ENCODE measurements at places on chromosomes 13 and 19.

DNA sequence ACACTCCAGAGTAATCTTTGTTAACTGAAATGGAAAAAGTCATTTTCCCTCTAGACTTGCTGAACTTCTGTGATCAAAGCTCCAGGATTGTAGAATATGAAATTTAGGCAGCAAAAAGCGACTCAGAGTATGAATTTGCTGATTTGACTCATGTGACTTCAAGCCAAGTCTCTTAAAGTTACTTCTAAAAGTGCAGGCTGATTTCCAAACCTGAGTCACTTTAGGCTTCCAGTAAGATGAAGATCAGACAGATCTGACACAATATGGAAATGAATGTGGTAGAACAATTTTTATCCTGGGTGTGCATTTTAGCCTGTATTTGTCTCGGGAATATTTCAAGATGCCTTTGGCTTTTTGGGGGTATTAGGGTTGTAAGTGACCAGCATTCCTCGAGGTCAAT, 151.0 kb upstream of the TMTC4 start:
- DNase-seq = no peak

DNA sequence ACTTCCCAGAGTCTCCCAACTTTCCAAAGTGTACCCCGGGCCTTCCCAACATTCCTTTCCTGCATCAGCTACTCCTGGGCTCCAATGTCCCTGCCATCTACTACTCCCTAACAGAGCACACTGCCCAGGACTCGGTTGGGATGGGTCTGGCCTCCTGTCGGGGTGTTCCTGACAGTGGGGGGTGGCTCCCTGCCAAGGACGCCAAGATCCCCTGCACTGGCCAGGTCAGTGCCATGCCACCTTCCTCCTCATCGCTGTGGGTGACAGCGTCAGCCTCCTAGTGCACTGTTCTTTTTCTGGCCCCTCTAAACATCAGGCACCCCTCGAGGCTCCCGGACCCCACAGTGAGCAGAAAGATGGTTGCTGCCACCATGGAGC, 13.8 kb downstream of the EPS15L1 start:
- DNase-seq = no peak

- DNase-seq = no peak
Observed at GRCh38 chr13:46515803-46516202, 37.2 kb upstream of the LRCH1 start.

DNA sequence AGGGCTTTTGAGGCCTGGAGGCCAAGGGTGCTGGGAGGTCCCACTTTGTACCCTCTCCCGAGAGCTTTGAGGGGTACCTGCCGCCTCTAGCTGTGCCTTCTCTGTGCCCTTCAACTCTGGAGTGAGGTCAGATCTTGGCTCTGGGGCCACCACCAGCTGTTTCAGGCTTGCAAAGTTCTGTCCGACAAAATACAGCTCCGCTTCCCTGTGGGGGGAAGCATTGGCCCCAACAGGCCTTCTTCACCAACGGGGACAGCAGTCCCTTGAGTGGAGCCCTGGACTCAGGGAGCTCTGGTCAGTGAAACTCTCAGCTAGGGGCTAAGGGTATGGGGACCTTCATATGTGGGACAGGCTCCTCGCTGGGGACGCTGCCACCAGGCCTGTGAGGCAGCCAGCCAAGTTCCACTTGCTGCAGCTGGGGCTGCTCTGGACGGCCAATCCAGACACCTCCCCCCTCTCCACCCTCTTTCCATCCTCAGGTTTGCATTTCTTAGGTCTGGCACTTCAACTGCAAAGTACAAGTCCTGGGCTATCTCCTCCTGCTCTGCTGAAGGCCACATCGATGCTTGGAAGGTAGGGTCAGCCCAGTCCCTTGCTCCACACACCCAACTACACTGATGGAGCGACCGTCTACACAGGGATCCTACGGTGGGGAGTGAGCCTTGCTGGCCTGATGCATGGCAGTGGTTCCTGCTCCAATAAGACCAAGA, 46.8 kb downstream of the C13orf46 start:
- DNase-seq = no peak

- no peak for DNase-seq
Observed at GRCh38 chr19:34998777-34999497, 1.2 kb upstream of the GRAMD1A start.

GRCh38 chr19:33926306-33926705, 129.6 kb downstream of the KCTD15 start:
- DNase-seq = no peak

DNA sequence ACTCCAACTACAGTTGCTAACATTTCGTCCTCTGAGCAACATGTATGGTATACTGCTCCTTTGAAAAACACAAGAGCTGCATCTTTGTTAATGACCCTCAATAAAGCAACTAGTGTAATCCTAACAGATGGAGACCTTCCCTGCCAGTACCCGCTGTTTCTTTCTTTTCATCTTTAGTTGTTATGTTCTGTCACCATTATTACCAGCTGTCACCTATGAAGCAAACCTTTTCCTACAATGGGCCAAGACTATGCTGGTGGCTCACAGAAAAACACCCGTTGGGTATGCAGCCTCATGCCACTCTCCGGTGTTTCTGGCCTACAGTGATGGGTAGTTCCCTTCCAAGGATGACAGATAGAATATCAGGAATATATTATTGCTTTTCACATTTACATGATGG, 29.7 kb upstream of the CYSLTR2 start:
- DNase-seq = no peak

DNA sequence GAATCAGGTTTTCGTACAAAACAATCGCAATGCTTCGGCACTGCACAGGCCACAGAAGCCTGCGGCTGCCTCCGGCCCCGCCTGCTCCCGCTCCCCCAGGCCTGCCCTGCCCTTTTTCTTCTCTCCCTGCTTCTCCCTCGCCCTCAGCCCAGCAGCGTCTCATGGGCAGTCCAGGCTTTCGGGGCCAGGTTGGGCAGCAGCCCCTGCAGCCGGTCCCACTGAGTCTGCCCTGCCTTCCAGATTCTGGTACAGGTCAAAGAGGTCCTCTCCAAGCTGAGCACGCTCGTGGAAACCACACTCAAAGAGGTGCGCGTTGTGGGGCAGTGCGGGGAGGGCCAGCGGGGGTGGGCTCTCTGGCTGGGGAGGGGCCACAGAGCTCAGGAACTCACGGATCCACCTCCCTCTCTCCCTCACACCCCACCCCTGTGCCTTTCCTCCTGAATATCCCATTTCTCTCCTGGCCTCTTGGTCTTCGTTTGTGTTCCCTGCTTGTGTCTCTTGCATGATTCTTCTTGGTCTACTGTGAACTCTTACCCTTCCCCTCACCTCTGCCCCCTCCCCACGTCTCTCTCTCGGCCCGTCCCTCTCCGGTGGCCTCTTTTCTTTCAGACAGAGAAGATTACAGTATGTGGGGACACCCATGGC, 30.1 kb downstream of the CCDC8 start:
- DNase-seq = no peak

DNA sequence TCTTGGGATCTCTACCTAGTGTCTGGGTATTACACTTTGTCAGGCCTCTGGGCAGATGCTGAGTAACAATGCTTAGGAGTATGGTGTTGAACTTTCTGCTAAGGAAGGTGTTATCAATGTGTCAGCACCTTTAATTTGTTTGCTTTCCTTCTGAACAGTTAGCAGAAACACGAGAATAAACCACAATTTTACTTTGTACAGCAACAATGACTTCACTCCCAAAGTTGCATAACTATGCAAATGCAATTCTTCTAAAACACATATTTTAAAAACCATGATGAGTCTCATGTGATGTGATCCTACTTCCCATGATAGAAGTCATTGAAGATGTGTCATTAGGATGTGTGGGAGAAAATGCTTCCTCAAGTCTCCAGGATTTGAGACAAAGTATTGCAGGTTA, 155.0 kb downstream of the POSTN start:
- no peak for DNase-seq

DNA sequence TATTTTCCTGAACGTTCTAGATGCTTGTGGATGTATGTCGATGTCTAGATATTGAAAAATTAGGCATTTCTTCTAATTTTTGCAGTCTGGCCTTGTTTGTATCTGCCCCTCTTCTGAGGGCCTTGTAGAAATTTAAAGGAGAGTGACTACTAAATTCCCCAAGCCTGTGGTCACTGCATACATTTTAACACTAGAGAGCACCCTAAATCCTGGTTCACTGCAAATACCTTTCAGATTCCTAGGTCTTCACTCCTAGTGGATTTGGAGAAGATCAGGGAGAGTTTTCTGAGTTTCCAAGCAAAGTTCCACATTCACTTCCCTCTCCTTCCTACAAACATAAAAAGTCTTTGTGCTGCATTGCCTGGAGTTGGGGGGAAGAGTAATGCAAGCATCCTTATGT, 1272.5 kb downstream of the OLFM4 start:
- no peak for DNase-seq

GRCh38 chr13:81596224-81596753, 1255.4 kb upstream of the SPRY2 start:
- DNase-seq = no peak

- no peak for DNase-seq
Observed at GRCh38 chr19:4730740-4731171, 7.1 kb upstream of the DPP9 start.

GRCh38 chr13:104111031-104111430, 1044.8 kb upstream of the SLC10A2 start:
- DNase-seq = no peak

GRCh38 chr13:65763811-65764210, 1466.3 kb downstream of the PCDH9 start:
- no peak for DNase-seq

GRCh38 chr13:81051873-81052272, 710.9 kb upstream of the SPRY2 start:
- DNase-seq = no peak

DNA sequence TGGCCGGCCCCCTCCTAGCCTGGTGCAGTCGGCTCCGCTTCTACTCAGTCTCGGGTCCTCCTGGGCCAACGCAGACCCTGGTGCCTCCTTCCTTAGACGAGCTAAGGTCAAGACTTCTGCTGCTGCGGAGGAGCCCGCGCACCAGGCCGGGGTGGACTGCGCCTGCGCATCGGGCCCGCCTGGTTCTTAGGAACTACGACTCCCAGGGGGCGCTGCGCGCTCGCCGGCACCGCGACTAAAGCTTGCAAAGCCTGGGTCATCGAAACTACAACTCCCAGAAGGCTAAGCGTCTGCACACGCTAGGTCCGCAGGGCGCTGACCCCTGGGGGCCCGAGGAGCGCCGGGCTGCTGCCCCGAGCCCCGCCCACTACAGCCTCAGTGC, at the start of gene ZNF835:
ZNF835 (minus strand) TSS at position 145 of the 382 bp plus-strand sequence. CDS start 6,559 bp downstream, outside the sequence.
- no peak for DNase-seq

DNA sequence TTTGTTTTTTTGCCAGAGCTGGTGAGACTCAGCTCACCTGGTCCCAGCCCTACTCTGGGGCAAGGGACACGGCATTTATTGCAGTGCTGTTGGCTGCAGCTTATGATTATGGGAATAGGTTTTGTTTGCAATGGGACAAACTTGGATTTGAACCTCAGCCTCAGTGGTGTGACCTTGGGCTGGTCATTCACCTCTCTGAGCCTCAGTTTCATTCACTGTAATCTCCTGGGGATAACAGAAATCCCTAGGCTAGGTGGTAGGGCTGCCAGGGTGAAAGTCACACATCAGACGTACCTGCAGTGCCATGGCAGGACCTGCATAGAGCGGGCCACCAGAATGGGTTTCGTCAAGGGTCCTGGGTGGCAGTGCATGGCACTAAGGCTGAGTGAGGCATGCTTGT, 73.7 kb upstream of the MEDAG start:
- no peak for DNase-seq

- DNase-seq = no peak
Observed at GRCh38 chr13:99414048-99414995, 87.0 kb upstream of the TM9SF2 start.

GRCh38 chr13:48994706-48995105, 19.0 kb downstream of the FNDC3A start:
- no peak for DNase-seq

DNA sequence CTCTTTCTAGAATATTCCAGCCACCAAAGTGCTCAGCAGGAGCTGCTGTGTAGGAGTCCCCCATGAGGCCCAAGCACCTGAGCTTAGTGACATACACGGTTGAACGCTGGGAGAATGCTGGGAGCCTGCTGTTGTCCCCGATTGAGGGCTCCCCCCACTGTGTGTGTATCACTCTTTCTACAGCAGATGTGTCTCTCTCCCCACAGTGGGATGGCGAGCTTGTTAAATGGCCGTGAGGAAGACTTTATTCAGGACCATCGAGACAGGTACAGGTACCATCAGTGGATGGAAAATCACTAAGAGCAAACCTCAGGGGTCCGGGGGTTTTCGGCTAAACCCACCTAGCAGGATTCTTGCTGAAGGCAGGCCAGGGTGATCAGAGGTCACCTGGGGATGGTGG, 22.7 kb downstream of the EPN1 start:
- no peak for DNase-seq

- DNase-seq = no peak
Observed at GRCh38 chr13:43061496-43062280, 38.3 kb downstream of the DNAJC15 start.

DNA sequence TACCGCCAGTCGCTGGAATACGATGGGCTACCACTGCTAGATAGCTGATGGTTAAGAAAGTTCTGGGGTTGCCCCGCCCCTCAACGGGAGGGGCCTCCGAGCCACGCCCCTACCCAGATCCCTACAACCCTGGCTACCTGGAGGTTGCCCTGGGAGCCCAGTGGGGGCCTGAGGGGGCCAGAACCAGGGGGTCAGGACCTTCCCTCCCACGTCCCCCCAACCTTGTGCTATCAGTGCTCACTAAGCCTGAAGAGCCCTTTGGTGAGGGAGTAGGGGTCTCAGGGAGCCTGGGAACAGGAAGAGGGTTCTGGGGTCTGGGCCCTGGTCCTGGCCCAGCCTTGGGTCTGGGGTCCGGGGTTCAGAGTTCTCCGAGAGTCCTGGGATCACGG, 8.9 kb downstream of the OCEL1 start:
- DNase-seq = no peak

DNA sequence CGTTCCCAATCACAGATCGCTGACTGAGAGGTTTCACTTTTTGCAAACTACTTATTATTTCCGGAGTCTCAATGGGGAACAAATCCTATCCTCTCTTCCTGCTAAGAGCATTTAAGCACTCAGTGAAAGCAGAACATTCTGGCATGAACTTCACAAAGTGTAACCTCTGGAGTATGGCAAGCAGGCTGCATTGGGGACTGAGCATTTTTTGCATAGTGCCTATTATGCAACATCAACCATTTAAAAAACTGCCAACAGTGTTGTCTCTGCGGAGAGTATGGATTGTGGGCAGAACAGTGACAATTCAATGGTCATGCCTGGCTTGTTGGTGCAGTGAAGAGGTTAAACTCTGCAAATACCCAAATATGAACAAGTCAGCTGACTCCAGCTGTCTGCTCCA, 484.6 kb downstream of the OLFM4 start:
- no peak for DNase-seq

DNA sequence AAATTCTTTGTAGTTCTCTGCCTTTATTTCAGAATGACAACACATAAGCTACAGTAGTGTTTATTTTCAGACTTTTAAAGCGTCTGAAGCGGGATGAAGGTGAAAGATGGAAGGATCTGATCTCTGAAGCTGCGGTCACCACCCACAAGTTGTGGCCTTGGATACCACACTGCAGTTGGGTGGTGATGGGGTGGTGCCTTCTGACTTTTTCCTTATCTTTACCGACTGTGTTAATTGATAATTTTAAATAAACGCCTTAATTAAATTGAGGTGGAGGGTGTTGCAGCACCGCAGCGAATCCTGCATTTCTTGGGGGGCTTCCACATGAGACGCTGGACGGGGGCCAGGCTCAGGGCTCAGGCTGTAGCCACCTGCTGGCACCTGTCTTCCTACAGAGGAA, 1.3 kb downstream of the TFDP1 start:
- no peak for DNase-seq

All from SIG-M5 (cell line).